Activated T-helper 1 cell treated with Interleukin-2 at 50 U/mL for 16 hours (primary cell): ENCODE measurements at places on chromosomes 5 and 9.
A peak's percentile ranks its signal among the peaks of the same experiment; 100 is the strongest.

DNA sequence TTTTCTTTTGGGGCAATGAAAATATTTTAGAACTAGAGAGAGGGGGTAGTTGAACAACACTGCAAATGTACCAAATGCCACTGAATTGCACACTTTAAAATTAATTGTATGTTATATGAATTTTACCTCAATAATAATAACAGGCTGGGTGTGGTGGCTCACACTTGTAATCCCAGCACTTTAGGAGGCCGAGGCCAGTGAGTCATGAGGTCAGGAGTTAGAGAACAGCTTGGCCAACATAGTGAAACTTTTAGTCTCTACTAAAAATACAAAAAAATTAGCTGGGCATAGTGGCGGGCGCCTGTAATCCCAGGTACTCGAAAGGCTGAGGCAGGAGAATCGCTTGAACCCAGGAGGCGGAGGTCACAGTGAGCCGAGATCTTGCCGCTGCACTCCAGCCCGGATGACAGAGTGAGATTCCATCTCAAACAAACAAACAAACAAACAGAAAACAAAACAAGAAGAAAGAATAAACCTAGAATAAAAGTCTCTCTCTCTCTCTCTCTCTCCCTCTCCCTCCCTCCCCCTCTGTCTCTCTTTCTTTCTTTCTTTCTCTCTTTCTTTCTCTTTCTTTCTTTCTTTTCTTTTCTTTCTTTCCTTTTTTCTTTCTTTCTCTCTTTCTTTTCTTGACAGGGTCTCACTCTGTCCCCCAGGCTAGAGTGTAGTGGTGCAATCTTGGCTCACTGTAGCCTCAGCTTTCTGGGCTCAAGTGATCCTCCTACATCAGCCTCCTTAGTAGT, 91.1 kb downstream of the BASP1 start:
- no peak for DNase-seq

- DNase-seq: no peak
Measured at GRCh38 chr5:92896722-92897121, 684.3 kb downstream of the NR2F1-AS1 start.

- no peak for DNase-seq
Measured at GRCh38 chr5:132010645-132010988, 841 bp downstream of the ACSL6 start.

DNA sequence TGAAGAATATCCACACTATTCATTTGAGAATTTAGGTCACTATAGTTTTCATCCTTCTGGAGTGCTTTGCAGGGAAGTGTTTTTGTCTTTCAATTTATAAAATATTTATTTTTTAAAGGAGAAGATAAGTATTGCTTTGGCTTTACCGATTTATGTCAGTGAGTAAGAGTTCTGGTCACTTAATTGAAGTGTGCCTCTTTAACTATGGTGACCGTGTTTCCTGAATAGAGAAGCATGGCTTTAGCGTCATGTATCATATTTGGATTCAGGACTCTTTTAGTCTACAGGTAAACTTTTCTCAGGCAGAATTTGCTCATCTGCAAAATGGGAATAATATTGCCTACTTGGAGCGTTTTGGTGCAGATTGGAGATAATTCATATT, 902 bp downstream of the BDP1 start:
- no peak for DNase-seq

DNA sequence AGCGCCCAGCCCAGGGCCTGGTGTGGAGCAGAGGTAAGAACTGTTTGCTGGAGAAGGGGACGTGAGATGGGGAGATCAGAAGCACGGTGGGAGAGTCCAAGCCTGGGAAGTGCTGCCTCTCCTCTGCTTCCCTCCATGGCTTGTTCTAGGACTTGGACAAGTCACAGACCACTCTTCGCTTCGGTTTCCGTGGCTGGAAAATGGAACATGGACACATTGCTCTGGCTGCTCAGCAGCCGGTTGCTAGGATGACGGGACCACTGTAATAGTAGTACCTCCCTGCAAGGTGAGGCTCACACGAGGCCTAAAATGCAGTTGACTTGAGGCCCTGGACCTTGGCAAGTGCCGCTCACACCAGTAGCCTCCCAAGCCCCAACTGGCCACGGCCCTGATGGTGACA, 175.8 kb upstream of the FSTL4 start:
- DNase-seq: no peak

GRCh38 chr5:173699966-173700365, 83.5 kb upstream of the BOD1 start:
- no peak for DNase-seq

DNA sequence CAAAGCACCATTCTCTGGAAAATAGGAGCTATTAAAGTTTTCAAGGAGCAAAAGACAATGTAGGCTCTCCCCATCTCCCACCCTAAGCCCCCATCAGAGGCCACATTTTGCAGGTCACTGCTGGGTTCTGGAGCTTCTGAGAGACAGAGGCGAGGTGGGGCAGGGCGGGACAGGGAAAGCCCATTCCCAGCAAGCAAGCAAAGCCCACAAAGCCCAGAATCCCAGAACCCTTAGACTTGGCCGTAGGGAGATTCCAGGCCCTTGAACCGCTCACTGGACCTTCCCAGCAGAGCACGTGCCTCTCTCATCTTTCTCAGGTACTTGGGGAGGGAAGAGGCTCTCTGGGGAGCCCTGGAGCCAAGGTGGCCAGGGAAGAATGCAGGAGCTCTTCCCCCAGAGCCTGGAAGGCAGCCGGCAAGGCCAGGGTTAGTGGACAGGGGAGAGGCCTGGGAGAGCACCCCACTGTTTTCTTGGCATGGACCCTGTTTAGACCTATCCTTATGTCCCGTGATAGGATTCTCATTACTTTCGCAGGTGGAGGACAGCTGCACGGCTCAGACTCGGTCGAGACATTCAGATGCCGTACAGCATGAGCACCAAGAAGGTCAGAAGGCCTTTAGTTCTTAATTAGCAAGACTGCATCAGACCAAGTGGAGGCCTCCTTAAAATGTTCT, 52.4 kb downstream of the ZNF354C start:
- no peak for DNase-seq

DNA sequence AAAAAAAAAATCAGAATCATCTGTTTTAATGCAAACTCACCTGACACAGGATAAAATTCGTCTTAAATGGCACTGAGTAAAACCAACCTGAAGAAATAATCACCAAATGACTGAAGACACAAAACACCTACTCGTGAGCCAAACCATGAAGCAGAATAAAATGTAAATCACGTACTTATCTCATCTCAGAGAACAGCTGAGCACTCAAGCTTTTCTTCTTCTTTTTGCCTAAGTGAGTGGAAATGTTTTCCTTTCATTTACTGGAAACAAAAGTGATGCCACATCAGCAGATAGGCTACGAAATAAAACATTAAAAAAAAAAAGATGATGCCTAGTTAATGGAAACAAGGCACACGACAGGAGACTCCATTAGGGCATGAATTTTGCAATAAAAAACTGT, 36.4 kb downstream of the ATPSCKMT start:
- DNase-seq: no peak

DNA sequence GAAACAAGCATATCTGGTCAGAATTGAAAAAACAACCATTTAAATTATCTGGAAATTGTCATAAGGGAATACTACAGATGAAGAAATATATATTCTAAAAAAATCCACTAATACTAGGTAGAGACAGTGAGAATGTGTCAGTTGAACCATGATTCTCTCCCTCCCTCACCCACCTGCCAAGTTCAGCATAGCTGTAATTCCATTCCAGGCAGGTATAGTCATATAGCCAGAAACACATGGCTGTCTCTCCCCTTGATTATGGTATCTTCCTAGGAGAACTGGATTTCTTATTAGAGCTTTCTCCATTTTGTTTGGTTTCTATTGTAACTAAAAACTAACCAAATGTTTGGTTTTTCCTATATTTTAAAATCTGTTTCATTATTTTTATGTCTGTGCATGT, 509.2 kb downstream of the CDH10 start:
- DNase-seq: no peak

- DNase-seq: no peak
Measured at GRCh38 chr5:177959315-177959714, 36.7 kb downstream of the PROP1 start.

GRCh38 chr9:133122935-133123611, 2.0 kb upstream of the RALGDS start:
- no peak for DNase-seq

- no peak for DNase-seq
Measured at GRCh38 chr5:150780816-150781221, 2.3 kb downstream of the SMIM3 start.

DNA sequence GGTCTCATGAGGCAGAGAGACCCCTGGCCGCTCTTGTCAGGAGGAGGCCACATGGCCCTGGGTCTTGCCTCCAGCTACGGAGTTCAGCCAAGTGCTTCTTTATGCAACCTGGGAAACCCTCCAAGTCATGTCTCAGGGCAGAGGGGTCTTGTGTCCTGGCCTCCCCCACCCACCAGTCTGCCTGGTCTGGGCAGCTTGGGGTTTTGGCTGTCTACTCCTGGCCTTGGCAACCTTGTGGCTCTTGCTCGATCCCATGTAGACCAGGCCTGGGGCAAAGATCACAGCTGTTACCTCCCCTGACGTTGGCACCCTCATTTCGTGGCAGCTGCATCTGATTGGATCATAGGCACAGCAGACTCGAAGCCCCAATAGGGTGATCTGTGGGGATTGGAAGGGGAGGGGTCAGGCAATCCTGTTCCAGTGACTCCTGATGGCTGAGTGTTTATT, 28.4 kb downstream of the JADE2 start:
- no peak for DNase-seq

- DNase-seq: no peak
Measured at GRCh38 chr9:95570150-95570549, 53.4 kb upstream of the PTCH1 start.

DNA sequence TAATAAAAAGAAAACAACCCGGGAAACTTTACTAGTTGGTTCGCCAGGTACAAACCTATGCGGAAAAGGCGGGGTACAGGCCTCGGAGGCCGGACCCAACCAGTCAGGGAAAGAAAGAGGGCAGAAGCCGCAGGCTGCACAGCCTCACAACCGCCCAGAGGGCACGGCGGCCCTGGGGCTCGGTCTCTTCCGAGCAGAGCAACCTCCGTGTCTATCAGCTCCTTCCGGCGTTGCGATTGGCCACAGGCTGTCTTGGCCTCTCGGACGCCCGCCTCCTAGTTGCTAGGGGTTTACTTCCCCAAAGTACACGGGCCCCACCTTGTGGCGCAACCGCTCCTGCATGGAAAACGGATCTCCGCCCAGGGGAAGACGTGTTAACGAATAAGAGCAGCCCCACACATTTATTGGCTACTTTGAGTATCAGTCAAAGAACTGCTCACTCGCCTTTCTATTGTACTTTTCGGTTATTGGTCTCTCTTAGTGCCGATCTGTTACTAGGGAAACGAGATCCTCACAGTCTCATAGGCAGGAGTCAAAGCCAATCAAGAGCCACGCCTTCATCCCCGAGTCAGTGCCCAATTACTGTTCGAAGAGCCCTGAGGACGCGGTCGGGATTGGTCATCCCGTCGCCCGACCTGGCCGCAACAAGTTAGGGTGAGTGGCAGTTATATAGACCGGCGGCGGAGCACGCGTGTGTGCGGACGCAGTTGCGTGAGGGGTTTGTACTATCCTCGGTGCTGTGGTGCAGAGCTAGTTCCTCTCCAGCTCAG, at the start of gene G3BP1:
TSS of gene G3BP1 (plus strand) at position 696 of the 770 bp plus-strand sequence. CDS start 14,667 bp downstream, outside the sequence.
- peak; percentile 98 for DNase-seq

GRCh38 chr5:93246090-93246855, 334.7 kb downstream of the NR2F1-AS1 start:
- no peak for DNase-seq

GRCh38 chr9:131685753-131686706, 53.8 kb downstream of the RAPGEF1 start:
- no peak for DNase-seq

DNA sequence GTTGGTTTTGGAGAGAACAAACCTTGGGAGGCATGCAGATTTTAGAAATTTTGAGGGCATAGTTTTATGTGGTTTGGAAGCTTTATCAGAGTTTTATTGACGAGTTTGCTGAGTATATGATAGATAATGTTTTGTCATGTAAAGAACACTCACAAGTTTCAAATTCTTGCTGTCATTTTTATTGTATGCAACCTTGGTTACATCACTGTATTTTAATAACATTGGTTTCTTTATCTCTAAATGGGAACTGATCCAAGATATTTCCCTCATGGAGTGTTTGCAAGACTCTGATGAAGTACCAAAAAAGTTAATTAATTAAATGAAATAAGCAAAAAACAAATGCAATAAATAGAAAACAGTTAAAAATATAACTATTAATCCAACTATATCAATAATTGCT, 170.3 kb downstream of the SMC2 start:
- DNase-seq: no peak

DNA sequence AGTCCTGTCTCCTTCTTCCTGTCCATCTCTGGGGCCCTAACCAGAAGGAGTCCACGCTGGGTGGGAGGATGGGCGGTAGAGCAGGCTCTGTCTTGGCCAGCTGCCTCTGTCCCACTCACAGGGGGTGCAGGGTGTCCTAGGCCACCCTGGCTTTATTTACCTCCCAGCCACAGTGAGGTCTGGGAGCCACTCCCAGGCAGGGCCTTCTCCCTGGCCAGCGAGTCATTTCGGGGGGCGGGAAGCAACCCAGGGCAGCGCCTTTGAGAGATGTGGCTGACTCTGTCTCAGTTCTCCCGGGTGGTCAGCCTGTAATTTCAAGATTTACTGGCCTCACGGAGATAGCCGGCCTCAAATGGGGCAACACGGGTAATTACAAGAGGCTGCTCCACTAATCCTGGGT, 67.4 kb upstream of the PTCH1 start:
- no peak for DNase-seq

DNA sequence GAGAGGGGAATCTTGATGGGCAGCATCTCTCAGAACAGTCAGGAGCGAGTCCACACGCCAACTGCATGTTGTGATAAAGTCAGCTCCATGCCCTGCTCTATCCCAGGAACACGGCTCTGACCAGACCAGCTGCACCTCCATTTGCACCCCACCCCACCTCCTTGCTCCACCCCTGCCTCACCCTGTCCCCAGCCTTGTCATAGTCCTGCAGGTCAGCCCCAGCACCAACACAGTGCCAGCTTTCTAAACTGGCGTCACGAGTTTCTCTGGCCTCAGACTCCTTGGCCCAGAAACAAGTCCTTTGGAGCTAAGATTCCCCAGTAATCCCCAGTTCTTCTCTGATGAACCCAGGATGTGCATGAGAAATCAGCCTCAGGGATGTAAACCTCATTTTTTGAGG, 23.5 kb downstream of the GGTA1 start:
- DNase-seq: no peak

- no peak for DNase-seq
Measured at GRCh38 chr5:23014266-23014665, 161.1 kb upstream of the CDH12 start.

GRCh38 chr5:160545832-160546231, 124.2 kb downstream of the PTTG1 start:
- no peak for DNase-seq

GRCh38 chr9:120477534-120478001, 102.4 kb downstream of the CDK5RAP2 start:
- DNase-seq: no peak
